Stimulated activated naive CD4-positive, alpha-beta T cell (primary cell): ENCODE measurements at places on chromosomes 16 and 17.

DNA sequence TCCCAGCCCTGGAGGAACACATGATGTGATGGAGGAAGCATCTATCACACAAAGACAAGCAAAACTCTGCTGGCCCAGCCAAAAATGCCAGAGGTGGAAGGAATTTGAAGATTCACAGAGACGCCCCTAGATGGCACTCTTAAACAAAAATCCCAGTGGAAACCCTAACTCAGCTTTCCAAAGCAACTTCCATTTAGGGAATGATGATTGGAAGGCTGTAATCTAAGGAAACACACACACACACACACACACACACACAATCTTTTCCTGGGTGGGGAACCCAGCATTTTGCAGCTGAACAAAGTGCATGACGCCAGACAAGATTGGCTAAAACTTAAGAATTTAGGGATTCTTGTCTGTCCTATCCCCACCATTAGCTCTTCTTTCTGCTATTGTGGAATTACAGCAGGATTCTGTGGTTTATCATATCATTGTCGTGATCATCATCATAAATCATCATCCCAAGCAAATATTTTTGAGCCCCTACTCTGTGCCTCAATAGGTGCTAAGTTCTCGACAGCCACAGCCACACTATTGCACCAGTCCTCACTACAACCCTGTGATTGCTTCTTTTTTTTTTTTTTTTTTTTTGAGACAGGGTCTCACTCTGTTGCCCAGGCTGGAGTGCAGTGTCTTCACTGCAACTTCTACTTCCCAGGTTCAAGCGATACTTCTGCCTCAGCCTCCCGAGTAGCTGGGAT is 1.6 kb upstream of the LDAF1 start:
- no peak for DNase-seq

DNA sequence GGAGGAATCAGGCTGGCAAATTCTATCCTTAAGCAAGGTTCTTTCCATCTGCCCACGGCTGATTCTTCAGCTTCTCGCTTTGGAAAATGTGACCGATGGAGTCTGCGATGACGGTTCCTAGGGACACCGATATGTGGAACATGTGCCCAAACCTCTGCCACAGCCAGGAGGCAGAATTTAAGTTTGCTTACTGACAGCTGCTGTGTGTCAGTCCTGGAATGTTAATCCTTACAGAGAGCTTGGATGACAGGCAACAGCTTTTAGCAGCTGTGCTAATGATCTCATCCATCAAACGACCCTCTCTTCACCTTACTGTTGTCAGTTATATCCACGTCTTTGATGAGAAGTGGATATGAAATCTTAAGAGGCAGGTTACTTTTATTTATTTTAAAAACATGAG is 11.4 kb upstream of the MYH13 start:
- DNase-seq = no peak

GRCh38 chr16:58299757-58300349 is 5.0 kb upstream of the PRSS54 start:
- no peak for DNase-seq

GRCh38 chr16:84699147-84699711 is 571 bp upstream of the USP10 start:
- DNase-seq = no peak
